Stomach (tissue), 19 donors: ENCODE measurements at places on chromosomes 16 and 17.

- peak; percentile 54 for DNase-seq
These were observed 10.0 kb upstream of the CD300LD start for GRCh38 chr17:74601944-74602572.

GRCh38 chr17:48642059-48642842, 16.1 kb upstream of the HOXB9 start:
- peak; percentile 12 for DNase-seq

DNA sequence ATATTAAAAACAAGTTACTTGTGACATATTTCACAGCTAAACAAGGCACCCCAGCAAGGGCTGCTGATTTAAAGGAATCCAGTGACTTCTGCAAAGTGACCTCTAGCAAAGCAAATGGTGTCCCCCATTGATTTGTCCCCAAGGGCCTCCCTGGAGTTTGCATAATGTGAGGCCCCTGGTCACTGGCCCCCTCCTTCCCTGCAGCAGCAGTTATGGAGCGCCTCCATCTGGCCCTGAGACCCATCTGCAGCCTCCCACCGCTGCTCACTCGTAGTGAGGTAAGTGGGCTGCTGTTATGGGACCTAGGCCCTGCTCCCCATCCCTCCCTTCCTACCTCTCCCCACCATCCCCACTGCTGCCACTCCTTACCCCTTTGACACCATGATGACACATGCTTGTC, 19.6 kb upstream of the EEF2K start:
- DNase-seq, result no peak

DNA sequence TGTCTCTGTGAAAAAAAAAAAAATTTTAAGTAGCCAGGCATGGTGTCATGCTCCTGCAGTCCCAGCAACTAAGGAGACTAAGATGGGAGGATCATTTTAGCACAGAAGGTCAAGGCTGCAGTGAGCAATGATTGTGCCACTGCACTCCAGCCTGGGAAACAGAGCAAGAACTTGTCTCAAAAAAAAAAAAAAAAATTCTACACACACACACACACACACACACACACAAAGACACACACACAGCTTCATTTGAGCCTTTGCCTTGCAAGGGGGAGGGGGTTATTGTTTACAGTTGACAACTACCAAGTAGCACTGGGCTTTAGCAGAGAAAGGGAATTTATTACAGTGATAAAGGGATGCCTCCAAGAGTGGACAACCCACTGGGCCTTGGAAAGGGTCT, 4.9 kb upstream of the POLR3E start:
- DNase-seq, result no peak

DNA sequence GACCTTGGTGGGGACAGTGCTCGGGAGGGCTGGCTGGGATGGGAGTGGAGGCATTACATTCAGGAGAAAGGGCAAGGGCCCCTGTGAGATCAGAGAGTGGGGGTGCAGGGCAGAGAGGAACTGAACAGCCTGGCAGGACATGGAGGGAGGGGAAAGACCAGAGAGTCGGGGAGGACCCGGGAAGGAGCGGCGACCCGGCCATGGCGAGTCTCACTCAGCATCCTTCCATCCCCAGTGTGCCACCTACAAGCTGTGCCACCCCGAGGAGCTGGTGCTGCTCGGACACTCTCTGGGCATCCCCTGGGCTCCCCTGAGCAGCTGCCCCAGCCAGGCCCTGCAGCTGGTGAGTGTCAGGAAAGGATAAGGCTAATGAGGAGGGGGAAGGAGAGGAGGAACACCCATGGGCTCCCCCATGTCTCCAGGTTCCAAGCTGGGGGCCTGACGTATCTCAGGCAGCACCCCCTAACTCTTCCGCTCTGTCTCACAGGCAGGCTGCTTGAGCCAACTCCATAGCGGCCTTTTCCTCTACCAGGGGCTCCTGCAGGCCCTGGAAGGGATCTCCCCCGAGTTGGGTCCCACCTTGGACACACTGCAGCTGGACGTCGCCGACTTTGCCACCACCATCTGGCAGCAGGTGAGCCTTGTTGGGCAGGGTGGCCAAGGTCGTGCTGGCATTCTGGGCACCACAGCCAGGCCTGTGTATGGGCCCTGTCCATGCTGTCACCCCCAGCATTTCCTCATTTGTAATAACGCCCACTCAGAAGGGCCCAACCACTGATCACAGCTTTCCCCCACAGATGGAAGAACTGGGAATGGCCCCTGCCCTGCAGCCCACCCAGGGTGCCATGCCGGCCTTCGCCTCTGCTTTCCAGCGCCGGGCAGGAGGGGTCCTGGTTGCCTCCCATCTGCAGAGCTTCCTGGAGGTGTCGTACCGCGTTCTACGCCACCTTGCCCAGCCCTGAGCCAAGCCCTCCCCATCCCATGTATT, 1.1 kb downstream of the CSF3 start:
- DNase-seq, result no peak

DNA sequence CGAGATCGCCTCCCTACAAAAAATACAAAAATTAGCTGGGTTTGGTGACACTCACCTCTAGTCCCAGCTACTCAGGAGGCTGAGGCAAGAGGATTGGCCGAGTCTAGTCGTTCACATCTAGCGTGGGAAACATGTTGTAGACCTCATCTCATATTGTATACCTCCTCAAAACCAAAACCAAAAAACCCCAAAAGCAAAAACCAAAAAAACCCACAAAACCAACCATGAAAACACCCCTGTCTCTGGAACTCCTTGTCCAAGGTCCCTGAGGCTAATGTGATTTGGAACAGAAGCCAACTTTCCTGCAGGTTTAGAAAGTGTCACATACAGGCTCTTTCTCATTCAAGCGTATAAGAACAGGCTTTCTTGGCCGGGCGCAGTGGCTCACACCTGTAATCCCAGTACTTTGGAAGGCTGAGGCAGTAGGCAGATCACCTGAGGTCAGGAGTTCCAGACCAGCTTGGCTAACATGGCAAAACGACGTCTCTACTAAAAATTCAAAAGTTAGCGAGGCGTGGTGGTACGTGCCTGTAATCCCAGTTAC, 29.0 kb downstream of the RAB11FIP3 start:
- no peak for DNase-seq

GRCh38 chr17:17347956-17348871, 45.0 kb downstream of the NT5M start:
- DNase-seq, result no peak

GRCh38 chr17:39695089-39695474, 4.8 kb upstream of the ERBB2 start:
- DNase-seq, result no peak

DNA sequence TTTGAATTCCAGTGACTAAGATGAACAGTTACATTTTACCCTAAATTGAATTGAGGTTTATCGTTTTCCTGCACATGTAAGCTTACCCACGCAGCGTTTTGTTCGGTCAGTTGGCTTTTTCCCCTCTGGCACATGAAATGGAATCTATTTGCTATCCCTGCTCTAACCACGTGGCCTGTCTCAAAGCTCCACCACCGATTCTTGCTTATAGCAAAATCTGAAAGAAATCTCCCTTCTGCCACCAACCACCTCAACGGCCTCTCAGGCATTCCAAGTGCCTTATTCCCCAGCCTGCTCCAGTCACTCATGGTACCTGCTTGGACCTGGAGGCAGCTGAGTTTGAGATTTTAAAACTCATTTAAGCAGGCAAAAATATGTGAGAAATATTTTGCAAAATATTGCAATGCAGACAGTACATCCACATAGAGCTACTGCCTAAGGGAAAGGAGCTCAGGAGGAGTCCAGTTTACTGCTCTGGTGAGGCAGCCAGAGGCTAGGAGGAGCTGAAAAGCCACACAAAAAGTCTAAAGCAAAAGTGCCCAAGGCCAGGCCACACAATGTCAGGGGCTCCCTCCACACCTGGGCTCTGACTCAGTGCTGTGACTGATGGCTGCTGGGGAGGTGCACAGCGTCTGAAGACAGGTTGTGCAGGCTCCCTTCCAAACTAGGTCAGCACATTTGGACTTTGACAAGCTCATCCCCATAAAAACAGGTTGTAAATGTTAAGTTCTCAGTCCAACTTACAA, 26.4 kb downstream of the ARHGAP17 start:
- DNase-seq, result peak; percentile 40

DNA sequence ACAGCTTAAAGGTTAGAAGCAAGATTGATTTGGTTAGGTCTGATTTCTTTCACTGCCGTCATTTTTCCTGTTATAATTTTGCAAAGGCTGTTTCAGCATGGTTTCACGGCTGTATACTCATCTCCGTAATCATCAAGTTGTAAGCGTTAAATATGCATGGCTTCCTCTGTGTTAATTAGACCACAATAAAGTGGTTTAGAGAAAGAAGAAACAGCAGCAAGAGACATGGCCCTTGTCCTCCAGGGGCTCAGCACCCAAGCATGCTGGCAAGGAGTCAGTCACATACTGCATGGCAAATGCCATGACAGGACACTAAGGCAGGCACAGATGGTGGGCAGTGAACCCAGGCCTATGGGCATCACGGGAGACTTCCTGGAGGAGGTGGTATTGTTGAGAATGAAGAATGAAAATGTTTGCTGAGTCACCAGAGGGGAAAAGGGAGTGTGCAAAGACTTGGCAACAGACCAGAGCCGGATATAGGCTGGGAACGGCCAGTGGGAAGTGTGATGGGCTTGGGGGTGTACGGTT, 61.4 kb upstream of the PLCG2 start:
- DNase-seq, result no peak

DNA sequence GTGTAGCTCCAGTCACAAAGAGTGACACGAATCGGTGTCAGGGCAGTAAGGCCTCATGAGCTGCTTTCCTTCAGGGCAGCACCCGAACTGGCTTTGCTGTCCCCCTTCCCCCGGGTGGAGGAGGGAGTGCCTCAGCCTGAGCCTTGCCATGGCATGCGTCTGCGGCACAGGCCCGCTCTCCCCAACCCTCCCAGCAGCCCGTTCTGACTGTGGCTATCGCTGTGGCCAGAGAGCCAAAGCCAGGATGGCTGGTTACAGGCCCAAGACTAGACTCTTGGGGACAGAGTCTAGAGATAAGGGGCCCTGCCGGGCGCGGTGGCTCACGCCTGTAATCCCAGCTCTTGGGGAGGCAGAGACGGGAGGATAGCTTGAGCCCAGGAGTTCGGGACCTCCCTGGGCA, 25.9 kb downstream of the CLUH start:
- no peak for DNase-seq

DNA sequence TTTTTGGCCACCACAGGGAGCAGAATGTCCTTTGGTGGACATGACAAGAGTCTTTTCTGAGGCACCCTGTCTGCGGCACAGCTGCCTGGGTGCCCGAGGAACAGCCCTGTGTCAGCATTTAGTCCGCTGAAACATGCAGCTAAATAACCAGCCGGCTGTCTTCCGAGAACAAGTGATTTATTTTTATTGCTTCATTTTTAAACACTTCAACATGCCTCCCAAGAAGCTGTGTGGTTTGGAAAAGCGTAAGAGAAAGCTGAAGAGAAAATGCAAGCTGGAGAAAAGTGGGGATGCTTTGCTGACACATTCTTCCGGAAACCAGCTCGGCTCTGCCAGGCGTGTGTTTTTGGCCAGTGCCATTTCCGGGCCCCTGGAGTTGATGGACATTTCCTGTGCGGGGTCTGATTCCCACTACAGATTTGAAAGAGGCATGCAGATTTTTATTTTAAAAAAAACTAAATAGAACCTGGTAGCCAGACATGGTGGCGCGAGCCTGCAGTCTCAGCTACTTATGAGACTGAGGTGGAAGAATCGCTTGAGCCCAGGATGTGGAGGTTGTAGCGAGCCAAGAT, 94.7 kb downstream of the SEC14L1 start:
- DNase-seq, result peak; percentile 70

DNA sequence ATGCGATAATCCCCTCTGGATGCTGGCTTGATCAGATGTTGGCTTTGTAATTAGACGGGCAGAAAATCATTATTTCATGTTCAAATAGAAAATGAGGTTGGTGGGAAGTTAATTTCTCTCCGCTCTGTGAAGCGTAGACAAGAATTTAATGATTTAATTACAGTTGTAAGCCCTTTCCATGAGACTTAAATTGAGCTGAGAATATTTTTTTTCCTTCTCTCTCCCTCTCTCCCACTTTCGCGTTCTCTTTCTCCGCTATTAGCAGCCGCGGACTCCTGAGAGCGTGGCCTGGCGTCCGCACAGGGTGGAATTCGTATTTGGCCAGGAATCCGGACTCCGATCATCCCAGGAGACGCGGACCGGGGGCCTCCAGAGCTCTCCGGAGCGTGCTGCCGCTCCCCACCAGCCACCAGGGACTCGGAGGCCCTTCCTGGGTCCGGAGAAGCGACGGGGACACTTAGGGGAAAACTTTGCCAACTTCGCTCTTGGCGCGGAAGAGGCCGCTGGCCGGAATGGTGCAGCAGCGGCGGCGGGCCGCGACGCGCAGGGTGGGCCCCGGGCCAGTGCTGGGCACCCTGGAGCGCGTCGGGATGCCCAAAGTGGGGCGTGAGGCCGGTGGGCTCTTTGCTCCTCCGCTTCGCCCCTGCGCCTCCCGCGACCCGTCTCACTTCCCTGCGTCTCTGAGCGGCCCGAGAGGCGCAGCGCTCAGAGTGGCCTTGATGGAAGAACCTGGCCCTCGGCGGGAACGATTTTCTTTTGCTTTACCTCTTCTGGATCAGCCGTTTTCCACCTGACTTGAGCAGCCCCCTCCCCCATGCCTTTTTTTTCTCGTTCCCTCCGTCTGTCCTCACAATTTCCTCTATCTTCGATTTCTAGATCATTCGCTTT, 3.6 kb upstream of the IRX3 start:
- DNase-seq, result peak; percentile 19

DNA sequence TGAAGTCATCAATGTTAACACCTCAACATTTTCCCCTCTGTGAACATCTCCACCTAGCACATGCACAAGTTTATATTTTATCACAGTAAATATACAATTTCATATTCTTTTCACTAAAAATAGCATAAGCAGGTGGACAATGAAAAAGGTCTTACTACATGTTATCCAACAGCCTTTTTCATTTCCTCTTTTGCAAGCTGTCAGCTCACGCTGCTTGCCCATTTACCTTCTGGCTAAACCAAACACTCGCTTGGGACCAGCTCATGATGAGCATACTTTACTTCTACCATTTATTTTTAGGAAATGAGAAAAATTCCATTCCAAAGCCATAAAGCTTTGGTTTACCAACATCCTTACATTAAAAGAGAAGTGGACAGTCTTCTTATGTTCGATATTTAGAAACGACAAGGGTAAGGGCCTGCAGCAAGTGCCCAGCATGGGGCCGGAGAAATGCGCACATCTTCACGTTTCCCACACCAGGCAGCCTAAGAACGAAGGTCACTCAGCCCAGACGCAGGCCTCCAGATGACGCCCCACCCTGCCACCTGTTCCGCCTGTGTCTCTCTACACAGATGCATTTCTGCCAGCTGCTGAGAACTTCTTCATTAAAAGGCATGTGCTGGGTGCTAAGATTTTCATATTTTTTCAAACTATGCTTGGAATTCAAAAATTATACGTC, 13.9 kb downstream of the SNN start:
- DNase-seq, result no peak

GRCh38 chr17:77882040-77882439, 76.5 kb upstream of the TNRC6C start:
- DNase-seq, result no peak
